ENCODE measurements at places on chromosomes 7 and 10. TPM values are rescaled to one million over a fixed set of nuclear protein-coding genes. Genes with fewer than 3 reads are reported as not detected.

Gene PIK3AP1
- polyA plus RNA-seq = 5.6 TPM

Gene TRIP6
- polyA plus RNA-seq = 23.1 TPM

Gene ZNF518A
- 34.7 TPM for polyA plus RNA-seq

Gene CFAP58
- polyA plus RNA-seq = 0.07 TPM

Gene OR2A2
- not detected for polyA plus RNA-seq

Gene PLEKHS1
- polyA plus RNA-seq = 39.2 TPM

Gene GNGT1
- not detected for polyA plus RNA-seq

Gene DOCK1
- polyA plus RNA-seq = 18.1 TPM

DNA sequence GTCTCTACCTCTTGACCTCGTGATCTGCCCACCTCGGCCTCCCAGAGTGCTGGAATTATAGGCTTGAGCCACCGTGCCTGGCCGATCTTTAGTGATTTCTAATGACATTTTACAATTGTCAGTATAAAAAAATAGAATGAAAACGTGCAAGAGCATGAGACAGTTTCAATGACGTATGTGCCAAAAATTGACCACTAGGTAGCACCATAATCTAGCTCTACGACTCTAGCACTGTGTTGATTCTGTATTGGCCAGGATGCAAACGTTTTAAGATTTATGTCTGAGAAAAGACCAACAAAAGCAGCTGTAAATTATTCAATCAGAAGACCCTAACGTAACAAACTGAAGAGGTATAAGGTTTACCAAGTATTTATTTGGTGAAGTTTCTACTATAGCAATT, 25.4 kb upstream of the EXOC6 start:
- no peak overlapping the region for H3K27ac ChIP-seq
- no peaks in the 10 kb centered on the region for H3K27me3 ChIP-seq
- no peak for DNase-seq
- no peaks in the 10 kb centered on the region for H3K36me3 ChIP-seq
- no peak overlapping the region for H3K4me3 ChIP-seq

DNA sequence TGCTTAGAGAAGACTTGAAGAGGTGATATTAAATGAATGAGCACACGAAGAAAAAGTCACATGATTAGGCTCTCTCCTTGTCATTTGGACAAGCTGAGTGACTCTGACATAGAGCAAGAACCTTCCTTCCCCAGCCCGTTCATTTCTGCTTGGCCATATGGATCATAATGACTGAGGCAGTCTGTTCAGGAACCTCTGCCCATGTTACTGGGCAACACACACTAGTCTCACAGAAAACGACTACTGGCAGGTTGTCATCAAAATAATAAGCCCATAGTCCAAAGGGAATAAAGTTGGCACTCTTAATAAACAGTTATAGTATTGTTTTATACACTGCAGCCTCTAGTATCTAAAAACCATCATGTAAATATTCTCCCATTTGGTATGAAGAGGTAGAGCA, 635.0 kb downstream of the REEP3 start:
- H3K27ac ChIP-seq = no peak overlapping the region
- no peaks in the 10 kb centered on the region for H3K36me3 ChIP-seq
- no peak for DNase-seq
- no peak overlapping the region for H3K4me3 ChIP-seq
- no peaks in the 10 kb centered on the region for H3K27me3 ChIP-seq
- H3K4me1 ChIP-seq = no peaks in the 10 kb centered on the region

DNA sequence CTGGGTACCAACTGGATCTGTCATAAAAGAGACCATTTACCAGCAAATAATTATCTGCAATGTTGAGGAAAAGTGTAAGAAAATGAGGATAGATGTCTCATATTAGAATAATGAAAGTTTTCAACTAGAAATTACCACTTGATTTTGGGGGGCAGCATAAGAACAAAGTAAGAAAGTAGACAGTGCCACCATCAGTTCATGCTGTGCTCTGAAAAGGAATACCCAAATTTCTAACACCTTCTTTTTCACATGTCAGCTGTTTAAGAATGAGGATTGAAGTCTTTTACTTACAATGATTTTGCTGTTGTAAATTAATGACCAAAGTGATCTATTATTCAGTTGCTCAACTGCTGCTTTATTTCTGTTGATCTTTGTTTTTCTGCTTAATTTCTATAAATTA, 578.3 kb downstream of the ETV1 start:
- H3K27ac ChIP-seq = no peak overlapping the region
- DNase-seq = no peak
- H3K36me3 ChIP-seq = no peaks in the 10 kb centered on the region
- no peaks in the 10 kb centered on the region for H3K27me3 ChIP-seq
- no peak overlapping the region for H3K4me3 ChIP-seq

DNA sequence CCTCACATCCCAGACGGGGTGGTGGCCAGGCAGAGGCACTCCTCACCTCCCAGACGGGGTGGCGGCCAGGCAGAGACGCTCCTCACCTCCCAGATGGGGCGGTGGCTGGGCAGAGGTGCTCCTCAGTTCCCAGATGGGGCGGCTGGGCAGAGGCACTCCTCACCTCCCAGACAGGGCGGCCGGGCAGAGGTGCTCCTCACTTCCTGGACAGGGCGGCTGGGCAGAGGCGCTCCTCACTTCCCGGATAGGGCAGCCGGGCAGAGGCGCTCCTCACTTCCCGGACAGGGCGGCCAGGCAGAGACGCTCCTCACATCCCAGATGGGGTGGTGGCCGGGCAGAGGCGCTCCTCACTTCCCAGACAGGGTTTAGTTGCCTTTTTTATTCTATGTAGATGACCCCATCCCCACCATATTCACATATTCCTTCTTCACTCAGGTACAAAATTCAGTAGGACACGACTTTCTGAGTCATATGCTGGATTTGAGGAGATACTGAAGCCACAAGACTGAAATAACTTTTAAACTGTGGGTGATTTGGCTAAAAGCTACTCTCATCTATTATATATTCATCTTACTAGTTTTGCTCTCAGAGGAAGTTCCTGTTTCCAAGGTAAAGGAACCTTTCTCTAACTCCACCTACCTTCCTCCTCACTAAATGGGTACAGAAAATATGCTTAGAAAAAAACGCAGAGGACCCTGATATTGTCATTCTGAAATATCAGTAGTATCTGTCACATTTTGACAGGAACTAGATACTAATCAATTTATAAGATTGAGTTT, 54.4 kb downstream of the ENTPD1 start:
- no peaks in the 10 kb centered on the region for H3K36me3 ChIP-seq
- peaks cover 2% of the 10 kb centered on the region for H3K4me1 ChIP-seq
- H3K27me3 ChIP-seq = no peaks in the 10 kb centered on the region
- H3K4me3 ChIP-seq = no peak overlapping the region

DNA sequence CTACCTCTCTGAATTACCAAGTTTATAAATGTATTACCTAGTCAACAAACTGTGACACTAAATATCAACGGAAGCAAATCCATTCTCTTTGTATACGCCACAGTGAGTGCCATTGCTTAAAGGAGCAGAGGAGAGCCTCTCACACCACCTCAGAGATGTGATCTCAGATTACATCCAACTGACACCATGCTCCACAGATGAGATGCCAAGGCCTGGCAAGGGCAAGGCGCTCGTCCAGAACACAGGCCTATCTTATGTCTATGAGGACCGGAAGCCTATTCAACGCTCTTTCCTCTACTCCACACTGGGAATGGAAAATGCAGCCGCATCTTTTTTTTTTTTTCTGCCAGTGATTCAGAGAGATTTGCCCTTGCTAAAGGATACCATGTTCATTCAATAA, 11.4 kb downstream of the PDIA4 start:
- H3K36me3 ChIP-seq = peaks cover 26% of the 10 kb centered on the region
- no peak overlapping the region for H3K4me3 ChIP-seq
- no peaks in the 10 kb centered on the region for H3K4me1 ChIP-seq
- H3K27ac ChIP-seq = no peak overlapping the region

- H3K4me3 ChIP-seq = no peak overlapping the region
- no peaks in the 10 kb centered on the region for H3K4me1 ChIP-seq
These were observed 310.5 kb upstream of the HGF start for GRCh38 chr7:82080254-82080927.

GRCh38 chr7:130868139-130868538, 134.1 kb upstream of the KLF14 start:
- no peaks in the 10 kb centered on the region for H3K4me1 ChIP-seq
- DNase-seq = no peak
- H3K4me3 ChIP-seq = no peak overlapping the region
- no peaks in the 10 kb centered on the region for H3K36me3 ChIP-seq
- no peaks in the 10 kb centered on the region for H3K27me3 ChIP-seq
- no peak overlapping the region for H3K27ac ChIP-seq

GRCh38 chr10:116271593-116272439, 1.2 kb downstream of the GFRA1 start:
- peaks cover 64% of the 10 kb centered on the region for H3K27me3 ChIP-seq
- H3K4me1 ChIP-seq = no peaks in the 10 kb centered on the region
- no peaks in the 10 kb centered on the region for H3K36me3 ChIP-seq

- no peak overlapping the region for H3K27ac ChIP-seq
- no peaks in the 10 kb centered on the region for H3K4me1 ChIP-seq
- H3K36me3 ChIP-seq = no peaks in the 10 kb centered on the region
- H3K27me3 ChIP-seq = peaks cover 3% of the 10 kb centered on the region
- no peak overlapping the region for H3K4me3 ChIP-seq
- DNase-seq = no peak
These were observed 214.6 kb upstream of the TPK1 start for GRCh38 chr7:145050415-145050814.

GRCh38 chr10:130924138-130924819, 387.2 kb downstream of the TCERG1L start:
- no peaks in the 10 kb centered on the region for H3K27me3 ChIP-seq
- no peak overlapping the region for H3K27ac ChIP-seq
- DNase-seq = no peak
- no peaks in the 10 kb centered on the region for H3K36me3 ChIP-seq
- no peaks in the 10 kb centered on the region for H3K4me1 ChIP-seq

- H3K4me1 ChIP-seq = no peaks in the 10 kb centered on the region
- no peak overlapping the region for H3K27ac ChIP-seq
- H3K4me3 ChIP-seq = no peak overlapping the region
- H3K27me3 ChIP-seq = no peaks in the 10 kb centered on the region
- DNase-seq = no peak
These were observed 234.3 kb downstream of the SH2D4B start for GRCh38 chr10:80771902-80772555.

DNA sequence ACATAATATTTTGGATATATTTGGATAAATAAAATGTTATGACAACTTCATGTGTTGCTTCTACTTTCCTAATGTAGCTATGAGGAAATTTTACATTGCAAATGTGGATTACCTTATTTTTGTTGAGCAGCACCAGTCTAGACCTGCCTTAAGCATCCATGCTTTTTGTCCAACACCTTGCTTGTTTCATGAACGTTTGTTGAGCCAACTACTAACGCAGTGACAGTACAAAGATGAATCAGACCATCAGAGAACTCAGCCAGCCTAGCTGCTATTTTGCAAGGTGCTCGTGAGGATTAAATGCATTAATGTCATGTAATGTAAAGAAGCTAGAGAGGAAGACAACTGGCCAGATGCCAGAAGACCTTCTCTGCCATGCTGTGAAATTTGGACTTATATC, 1.1 kb upstream of the ZC3HAV1L start:
- H3K36me3 ChIP-seq = no peaks in the 10 kb centered on the region
- no peak overlapping the region for H3K27ac ChIP-seq
- no peak for DNase-seq
- peaks cover 3% of the 10 kb centered on the region for H3K4me1 ChIP-seq
- no peak overlapping the region for H3K4me3 ChIP-seq

DNA sequence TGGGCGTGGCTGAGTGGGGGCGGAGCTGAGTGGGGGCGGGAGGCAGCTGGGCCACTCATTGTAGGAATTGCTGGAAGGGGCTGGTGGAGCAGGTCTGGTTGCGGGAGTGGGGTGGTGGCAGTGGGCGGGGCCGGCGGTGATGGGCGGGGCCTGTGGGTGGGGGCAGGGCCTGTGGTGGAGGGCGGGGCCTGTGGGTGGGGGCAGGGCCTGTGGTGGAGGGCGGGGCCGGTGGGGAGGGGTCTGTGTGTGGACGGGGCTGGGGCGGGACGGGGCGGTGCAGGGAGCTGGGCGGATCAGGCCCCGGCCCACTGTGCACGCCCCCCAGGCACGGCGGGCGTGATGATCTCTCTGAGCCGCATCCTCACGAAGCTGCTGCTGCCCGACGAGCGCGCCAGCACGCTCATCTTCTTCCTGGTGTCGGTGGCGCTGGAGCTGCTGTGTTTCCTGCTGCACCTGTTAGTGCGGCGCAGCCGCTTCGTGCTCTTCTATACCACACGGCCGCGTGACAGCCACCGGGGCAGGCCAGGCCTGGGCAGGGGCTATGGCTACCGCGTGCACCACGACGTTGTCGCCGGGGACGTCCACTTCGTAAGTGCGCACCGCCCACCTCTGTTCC, 14.0 kb downstream of the SLC29A4 start:
- H3K36me3 ChIP-seq = no peaks in the 10 kb centered on the region
- no peaks in the 10 kb centered on the region for H3K4me1 ChIP-seq
- no peak overlapping the region for H3K27ac ChIP-seq
- no peaks in the 10 kb centered on the region for H3K27me3 ChIP-seq
- H3K4me3 ChIP-seq = no peak overlapping the region
- DNase-seq = no peak

DNA sequence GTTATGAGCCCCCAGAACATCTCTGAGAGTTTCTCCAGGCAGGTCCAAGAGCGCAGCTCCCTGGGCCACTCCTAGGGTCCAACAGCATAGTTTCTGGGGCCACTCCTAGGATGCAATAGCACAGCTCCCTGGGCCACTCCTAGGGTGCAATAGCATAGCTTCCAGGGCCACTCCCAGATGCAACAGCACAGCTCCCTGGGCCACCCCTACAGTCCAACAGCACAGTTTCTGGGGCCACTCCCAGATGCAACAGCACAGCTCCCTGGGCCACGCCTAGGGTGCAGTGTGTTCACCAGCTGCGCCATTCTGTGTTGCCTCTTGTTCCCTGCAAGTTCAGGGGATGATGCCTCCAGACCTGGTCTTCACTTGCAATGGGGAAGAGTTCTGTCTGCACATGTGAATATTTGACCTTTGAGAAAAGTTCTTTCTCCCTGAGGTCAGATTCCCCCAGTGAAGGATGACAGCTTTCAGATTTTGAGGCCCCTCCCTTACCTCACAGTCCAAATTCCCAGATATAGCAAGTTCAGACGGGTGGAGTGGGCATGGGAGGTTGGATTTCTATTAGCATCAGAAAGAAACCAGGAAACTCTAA, 43.0 kb upstream of the LEP start:
- peaks cover 42% of the 10 kb centered on the region for H3K27me3 ChIP-seq
- no peaks in the 10 kb centered on the region for H3K4me1 ChIP-seq
- H3K36me3 ChIP-seq = no peaks in the 10 kb centered on the region
- DNase-seq = no peak
- H3K4me3 ChIP-seq = no peak overlapping the region

DNA sequence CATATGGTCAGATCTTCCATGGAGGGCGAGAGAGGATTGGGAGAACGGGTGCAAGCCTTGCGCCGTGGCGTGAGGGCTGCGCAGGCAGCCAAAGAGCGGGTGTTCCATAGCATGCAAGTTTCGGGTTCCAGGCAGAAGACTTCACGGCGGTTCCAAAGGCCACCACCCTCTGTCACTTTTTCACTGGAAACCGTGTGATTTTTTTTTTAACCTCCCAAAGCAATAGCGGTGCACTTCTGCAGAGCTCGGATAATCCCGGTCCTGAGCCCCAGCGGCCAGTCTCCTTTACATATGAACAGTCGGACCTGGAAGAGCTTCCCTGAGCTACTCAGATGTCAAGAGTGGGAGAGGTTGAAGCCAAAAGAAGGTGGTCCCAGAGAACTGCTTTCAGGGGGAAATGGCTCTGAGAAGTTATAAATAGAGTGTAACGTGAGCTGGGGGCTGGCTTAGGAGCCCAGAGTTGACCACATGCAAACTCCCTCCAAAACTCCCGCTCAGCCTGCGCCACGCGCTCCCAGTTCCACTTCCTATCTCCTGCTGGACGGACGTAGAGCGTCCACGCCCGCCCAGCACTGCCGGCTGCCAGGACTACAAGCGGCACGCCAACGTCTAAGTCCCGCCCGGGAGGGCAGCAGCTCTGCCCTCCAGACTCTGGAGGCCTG, at the start of gene MEOX2:
Gene MEOX2 (minus strand): TSS at position 389 of the 662 bp plus-strand sequence. CDS start 281 bp downstream, at position 108.
- DNase-seq = peak; percentile 58
- H3K27me3 ChIP-seq = peaks cover 45% of the 10 kb centered on the region
- H3K27ac ChIP-seq = no peak within 1 kb of the TSS
- no peaks in the 10 kb centered on the region for H3K36me3 ChIP-seq
- peak within 1 kb of the TSS; percentile 57 for H3K4me3 ChIP-seq

All from small intestine (tissue), 16 donors.